ENCODE measurements at places on chromosomes 7 and 10. TPM values are rescaled to one million over a fixed set of nuclear protein-coding genes. Genes with fewer than 3 reads are reported as not detected.

The JCAD gene
- total RNA-seq, result not detected

The SPDYE2 gene
- not detected for total RNA-seq

GRCh38 chr7:33904681-33905388, 504 bp upstream of the BMPER start:
- H3K36me3 ChIP-seq, result no peaks in the 10 kb centered on the region
- DNase-seq, result no peak
- H3K4me1 ChIP-seq, result no peaks in the 10 kb centered on the region
- H3K27me3 ChIP-seq, result no peaks in the 10 kb centered on the region
- H3K4me3 ChIP-seq, result no peak overlapping the region
- H3K27ac ChIP-seq, result no peak overlapping the region

GRCh38 chr7:1802899-1803298, 132.8 kb downstream of the ELFN1 start:
- H3K4me3 ChIP-seq, result no peak overlapping the region
- no peak overlapping the region for H3K27ac ChIP-seq
- H3K27me3 ChIP-seq, result no peaks in the 10 kb centered on the region
- DNase-seq, result no peak

DNA sequence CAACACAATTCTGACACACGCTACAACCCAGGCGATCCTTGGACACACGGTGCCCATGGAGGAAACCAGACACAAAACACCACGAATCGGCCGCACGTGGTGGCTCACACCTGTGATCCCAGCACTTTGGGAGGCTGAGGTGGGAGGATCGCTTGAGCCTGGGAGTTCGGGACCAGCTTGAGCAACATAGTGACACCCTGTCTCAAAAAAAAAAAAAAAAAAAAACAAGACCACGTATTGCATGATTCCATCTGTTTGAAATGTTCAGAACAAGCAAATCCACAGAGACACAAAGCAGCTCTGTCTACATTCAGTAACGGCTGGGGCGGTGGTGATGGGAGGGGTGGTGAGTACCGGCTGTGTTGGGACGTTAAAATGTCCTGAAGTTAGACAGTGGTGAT, 25.2 kb downstream of the ADAP1 start:
- peaks cover 45% of the 10 kb centered on the region for H3K27me3 ChIP-seq
- no peak for DNase-seq
- H3K36me3 ChIP-seq, result no peaks in the 10 kb centered on the region
- H3K4me3 ChIP-seq, result no peak overlapping the region
